GM04504 (cell line): ENCODE measurements at places on chromosomes 7 and 10.

GRCh38 chr7:100159099-100159623 lies 638 bp upstream of the TRAPPC14 start:
- DNase-seq: no peak

GRCh38 chr10:61099756-61100155 lies 155.8 kb upstream of the RHOBTB1 start:
- DNase-seq: no peak

DNA sequence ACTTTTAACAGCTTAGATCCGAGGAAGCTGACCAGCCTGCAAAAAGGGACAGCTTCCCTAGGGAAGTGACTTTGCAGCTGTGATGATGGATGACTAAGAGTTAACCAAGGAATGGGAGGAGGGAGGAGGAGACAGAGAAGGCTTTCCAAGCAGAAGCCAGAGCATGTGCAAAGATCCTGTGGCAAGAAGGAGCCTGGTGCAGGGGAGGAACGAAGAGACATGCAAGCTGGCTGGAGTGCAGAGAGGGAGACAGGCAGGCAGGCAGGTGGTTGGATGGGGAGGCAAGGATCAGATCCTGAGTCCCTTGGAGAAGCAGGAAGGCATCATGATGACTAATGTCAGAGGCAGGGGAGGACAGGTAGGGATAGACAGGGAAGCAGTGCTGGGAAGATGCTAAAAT lies 148.8 kb downstream of the PFKFB3 start:
- no peak for DNase-seq

GRCh38 chr7:135193615-135194081 lies 17.7 kb downstream of the WDR91 start:
- no peak for DNase-seq

- no peak for DNase-seq
Observed at GRCh38 chr10:52775132-52775647, 2.6 kb upstream of the MBL2 start.

DNA sequence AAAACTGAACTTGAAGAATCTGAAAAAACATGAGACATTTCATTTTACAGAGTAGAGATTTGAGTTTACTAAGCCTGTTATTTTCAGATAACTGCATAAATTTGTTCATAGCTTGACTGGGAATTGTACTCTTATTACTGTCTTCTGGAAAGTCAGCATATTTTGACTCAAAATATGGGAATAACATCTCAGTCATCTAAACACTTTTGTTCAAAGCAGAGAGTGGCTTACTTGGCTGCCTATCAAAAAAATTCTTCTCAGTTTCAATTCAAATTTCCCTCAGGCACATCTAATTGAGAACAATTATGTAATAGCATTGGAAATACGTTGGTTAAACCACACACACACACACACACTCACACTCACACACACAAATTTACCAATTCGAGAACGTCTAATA lies 384.6 kb downstream of the ARL4A start:
- DNase-seq: no peak

GRCh38 chr7:108985037-108985436 lies 415.4 kb downstream of the DNAJB9 start:
- DNase-seq: no peak

DNA sequence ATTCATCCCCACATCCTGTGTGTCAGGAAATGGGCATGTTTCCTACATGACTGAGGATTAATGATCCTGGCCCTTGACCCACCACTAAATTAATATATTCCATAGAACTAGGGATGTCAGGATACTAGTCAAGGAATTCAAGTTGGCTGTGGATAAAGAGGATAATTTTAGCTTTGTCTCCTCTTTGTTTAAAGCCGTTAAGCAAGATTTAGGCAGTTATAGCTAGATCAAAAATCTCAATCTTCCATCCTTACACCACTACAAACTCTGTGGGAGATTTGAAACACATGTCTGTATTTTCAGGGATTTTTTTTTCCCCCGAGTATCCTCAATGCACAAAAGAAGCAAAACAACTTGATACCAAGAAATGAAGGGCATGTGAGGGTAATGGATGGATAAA lies 417.1 kb downstream of the MAGI2 start:
- DNase-seq: no peak

GRCh38 chr7:117844678-117845077 lies 28.6 kb downstream of the CTTNBP2 start:
- no peak for DNase-seq

- no peak for DNase-seq
Observed at GRCh38 chr10:32680803-32681557, 235.0 kb downstream of the CCDC7 start.

DNA sequence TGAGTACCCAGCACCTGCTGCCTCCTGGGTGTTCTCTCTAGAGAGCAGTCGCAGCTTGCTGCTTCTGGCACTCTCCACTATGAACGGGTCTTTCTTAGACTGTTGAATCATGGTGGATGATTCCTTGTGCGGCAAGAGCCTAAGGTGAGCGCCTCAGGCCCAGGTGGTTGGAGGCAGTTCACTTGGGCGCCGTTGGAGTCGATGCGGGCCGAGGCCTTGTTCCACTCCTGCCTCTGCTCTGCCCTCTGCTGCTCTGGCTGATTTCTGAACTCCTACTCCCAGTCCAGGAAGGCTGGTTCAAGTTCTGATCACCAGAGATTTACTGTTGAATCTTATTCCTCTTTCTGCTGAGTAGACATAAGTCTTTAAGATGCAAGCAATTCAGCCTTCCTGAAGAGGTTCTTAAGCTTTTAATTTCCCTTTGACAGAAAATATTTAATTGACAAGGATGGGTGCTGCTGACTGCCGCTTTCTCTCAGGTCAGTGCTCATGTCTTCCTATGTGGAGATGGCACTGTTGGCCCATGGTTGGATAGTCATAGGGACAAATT lies 10.4 kb downstream of the YKT6 start:
- DNase-seq: no peak

DNA sequence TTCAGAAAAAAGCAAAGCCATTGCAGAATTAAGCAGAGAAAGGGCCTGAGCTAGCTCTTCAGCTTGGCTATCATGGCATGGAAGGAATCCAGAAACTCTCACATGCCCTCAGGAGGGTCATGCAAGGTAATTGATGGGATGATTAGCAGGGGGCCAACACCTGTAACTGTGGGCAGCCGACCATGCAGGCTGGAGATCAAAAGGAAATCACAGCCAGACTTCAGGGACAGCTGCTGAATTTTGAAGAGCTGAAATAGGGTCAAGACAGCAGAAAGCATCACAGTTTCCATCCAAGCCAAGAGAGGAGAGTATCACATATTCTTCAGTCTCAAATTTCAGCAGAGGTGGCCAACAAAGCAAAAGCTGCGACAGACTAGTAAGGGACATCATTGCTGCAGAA lies 239.6 kb upstream of the STEAP1 start:
- no peak for DNase-seq

DNA sequence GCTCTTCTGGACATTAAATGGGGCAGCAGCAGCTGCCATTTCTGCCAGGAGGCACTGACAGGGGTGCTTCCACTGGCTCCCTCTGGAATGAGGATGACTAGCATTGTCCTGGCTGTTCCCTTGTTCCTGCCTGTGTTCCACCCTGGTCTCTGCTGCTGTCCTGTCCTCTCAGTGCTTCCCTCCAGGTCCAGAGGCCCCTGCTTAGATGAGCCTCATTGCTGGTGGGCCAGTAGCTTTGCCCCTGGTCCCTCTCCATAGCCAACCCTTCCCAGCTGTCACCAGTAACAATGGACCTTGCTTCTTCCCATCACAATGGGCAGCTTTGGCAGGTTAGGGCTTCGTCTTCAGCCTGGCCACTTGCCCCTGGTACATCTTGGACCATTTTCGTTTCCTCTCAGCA lies 561.1 kb downstream of the TCERG1L start:
- no peak for DNase-seq

GRCh38 chr7:31664890-31665289 lies 22.1 kb upstream of the PPP1R17 start:
- no peak for DNase-seq

DNA sequence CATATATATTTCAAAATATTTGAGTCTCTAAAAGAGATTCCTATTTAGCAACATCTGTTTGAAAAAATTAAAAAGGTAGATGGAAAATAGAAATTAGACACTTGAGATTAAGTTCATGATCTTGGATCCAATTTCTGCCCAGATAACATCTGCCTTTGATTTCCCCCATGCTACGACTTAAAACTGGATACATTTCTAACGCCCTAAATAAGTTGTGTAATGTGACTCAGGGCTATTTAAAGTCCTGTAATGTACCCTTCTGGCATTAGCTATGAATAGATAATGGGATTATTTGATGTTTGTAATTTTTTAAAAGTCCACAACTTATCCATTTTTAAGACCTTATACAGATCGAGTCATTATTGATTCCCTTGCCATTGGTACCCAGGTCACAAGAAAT lies 23.4 kb downstream of the CFAP43 start:
- DNase-seq: no peak

DNA sequence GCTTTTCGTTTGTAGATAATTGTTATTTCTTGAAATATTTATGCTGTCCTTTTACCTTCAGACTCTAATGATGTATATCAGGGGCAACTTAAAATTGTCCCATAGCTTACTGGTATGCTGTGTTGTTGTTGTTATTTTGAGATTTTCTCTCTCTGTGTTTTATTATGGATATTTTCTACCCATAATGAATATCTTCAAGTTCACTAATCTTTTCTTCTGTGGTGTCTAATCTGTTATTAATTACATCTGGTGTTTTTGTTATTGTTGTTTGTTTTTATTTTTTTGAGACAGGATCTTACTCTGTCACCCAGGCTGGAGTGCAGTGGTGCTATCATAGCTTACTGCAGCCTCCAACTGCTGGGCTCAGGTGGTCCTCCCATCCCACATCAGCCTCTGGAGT lies 102.1 kb downstream of the ANKRD61 start:
- no peak for DNase-seq

DNA sequence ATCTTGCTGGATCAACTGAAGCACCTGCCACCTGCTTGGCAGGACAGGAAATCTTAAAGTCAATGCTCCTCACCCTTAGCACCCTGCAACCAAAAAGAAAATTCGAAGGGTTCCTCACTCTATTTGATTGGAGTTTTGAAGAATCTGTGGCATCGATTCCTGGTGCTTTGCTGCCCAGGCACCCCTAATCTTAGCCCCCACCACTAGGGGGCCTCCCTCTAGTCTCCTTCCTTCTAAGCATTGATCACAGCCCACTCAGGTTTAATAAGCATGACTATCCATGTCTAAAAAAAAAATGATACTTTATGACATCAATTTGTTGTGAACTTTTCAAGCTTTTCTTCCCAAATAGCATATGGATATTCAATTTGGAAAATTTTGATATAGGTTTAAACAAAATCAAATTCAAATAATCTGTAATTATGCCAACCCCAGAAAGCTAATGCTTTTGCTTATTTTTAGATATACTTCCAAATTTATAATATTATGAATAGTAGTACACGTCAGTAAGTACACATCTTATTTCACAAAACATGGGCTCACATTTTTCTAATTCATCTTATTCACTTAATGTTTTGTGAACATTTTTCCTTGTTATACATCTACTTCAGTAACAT lies 45.3 kb downstream of the NRG3 start:
- no peak for DNase-seq

GRCh38 chr7:10346032-10346431 lies 627.6 kb upstream of the PHF14 start:
- no peak for DNase-seq

DNA sequence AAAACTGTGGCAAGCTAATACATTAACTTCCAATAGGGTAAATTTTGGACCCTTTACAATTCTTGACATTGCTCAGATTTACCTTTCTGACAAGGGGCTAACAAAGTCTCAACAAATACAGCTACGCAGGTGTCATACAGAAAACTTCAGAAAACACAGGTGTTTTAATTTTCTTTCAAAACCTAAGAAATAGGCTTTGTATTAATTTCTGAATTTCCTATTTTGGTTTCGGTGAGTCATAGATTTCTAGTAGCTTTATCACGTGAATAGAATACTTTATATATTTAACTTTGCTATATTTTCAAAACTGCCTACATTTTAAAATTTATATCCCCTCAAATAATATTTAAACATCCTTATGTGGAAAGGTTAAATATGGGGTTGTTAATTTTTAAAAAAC lies 215.3 kb downstream of the DGKB start:
- no peak for DNase-seq

GRCh38 chr10:75195035-75195763 lies 15.4 kb upstream of the VDAC2 start:
- peak; percentile 61 for DNase-seq

- no peak for DNase-seq
Observed at GRCh38 chr7:132125872-132126595, 450.2 kb downstream of the PLXNA4 start.

- no peak for DNase-seq
Observed at GRCh38 chr10:10126218-10126617, 891.5 kb upstream of the CELF2 start.

- DNase-seq: no peak
Observed at GRCh38 chr10:90913774-90914420, 7.0 kb downstream of the ANKRD1 start.

GRCh38 chr7:664997-665735 lies 61.3 kb upstream of the DNAAF5 start:
- DNase-seq: no peak

- DNase-seq: no peak
Observed at GRCh38 chr10:75532253-75532924, 101.0 kb downstream of the LRMDA start.

GRCh38 chr7:138618933-138619332 lies 82.2 kb downstream of the SVOPL start:
- no peak for DNase-seq

- no peak for DNase-seq
Observed at GRCh38 chr10:91512458-91512857, 102.3 kb downstream of the HECTD2 start.

DNA sequence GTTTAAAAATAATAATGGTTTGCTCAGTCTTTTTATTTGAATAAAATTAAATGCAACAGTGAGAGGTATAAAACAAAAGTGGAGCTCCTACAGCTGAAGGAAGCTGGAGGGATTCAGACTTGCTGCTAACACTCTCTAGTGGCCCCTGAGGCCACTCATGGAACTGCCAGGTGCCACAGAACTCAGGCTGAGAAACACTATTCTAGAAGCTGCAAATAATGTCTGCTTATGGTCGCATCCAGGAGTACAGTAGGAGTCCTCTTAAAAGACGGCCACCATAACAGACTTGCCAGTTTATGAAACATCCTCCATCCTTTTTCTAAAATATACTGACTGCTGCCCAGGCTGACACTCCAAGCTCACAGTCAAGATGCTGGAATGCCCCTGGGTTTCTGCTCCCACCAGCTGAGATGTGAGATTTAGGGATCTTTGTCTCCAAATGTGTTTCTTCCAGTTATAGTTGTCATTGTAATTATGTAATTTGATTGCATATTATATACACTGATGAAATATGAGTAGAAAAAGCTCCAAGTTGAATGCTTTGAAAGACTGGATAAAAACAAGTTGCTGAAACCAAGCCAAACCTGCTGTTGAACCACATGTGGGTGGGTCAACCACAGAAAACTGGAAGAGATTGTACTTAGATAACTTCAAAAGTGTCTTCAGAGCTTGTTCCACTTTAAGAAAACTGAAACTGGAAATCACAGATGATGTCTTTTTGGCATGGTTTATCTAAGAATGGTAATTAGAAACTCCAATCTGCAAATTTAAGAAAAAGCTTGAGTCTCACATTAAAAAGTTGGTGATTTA lies 213.7 kb upstream of the AOAH start:
- no peak for DNase-seq
